ENCODE measurements at places on chromosomes 2 and 18.
A peak's percentile ranks its signal among the peaks of the same experiment; 100 is the strongest.

- DNase-seq = no peak
These were observed 25.2 kb downstream of the ANKRD44 start for GRCh38 chr2:197285361-197285760.

DNA sequence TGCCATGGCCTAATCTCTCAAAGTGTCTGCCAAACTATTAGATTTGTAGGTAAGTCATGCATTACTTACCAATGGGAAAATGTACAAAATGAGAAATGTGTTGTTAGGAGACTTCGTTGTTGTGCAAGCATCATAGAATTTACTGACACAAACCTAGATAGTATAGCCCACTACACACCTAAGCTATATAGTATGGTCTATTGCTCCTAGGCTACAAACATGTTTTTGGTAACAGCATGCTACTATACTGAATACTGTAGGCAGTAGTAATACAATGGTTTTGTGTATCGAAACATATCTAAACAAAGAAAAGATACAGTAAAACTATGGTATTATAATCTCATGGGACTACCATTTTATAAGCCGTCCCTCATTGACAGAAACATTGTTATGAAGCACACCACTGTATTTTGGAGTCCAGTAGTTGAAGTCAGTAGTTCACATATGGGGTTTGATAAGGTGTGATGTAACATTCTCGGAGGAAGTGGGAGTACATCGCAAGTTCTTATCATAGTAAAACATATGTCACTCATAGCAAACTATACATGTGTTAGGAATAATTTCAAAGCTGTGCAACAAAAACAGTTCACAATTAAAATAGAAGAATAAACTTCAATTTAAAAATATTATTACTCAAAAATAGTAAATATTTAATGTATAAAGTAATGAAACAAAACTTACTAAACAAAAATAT lies 12.0 kb upstream of the GTF2A1L start:
- no peak for DNase-seq

GRCh38 chr18:79875531-79875919 lies 75.9 kb downstream of the SLC66A2 start:
- DNase-seq = no peak

GRCh38 chr2:8986327-8986976 lies 17.0 kb downstream of the MBOAT2 start:
- no peak for DNase-seq

DNA sequence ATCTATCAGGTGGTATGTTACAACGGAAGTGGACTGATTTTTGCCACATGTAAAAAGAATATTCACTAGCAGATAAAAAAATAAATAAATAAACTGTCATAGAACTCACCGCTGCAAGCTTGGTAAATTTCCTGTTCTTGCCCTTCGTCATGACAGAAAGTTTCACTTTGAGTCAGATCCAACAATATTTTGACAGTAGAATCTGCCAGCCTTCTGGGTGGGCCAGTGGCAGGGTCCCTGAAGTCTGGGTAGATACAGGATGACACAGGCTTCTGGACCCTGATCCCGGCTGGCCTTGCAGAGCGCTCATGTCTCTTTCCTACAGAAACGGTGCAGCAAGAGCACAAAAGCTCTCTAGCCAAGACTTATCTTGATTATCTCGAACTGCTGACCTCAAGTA lies 97.8 kb upstream of the PMAIP1 start:
- DNase-seq = no peak

GRCh38 chr2:37378411-37378810 lies 34.0 kb downstream of the QPCT start:
- no peak for DNase-seq

GRCh38 chr2:137838255-137839092 lies 125.8 kb upstream of the HNMT start:
- DNase-seq = no peak

DNA sequence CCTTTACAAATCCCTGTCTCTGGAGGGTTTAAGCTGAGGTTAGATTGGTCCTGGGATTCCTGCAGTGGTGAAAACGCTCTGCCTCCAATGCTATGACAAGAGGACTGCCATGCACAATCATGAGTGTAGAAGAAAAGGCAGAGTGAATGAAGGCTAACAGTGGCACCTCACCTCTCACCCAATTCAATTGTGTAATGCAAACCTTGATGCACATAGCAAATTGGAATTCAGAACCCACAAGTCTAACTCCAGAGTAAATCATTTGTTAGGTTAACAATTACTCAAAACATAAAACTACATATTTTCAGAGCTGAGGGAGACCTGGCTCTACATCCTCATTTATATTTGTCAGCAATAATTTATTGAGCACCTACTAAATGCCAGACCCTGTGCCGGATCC lies 1.8 kb downstream of the TGFBRAP1 start:
- no peak for DNase-seq

DNA sequence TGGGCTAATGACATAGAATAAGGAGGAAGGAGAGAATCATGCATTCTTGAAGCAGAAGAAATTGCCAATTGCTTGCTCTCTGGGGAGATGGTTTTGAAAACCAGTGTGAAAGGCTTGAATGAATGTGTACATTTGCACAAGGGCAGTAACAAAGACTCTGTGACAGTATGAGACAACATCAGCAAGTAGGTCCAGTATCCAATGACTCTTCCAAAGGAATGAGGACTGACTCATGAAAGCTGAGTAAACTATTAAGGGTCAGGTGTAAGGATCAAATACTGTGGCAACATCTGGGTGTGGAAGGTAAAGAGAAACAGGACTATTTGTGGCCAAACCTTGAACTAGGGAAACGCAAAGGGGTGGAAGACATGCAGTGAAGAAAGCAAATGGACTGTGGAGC lies 886.0 kb upstream of the CHAC2 start:
- no peak for DNase-seq

GRCh38 chr2:42827647-42828486 lies 35.5 kb upstream of the HAAO start:
- DNase-seq = peak; percentile 89

GRCh38 chr2:181036848-181037603 lies 56.6 kb downstream of the UBE2E3 start:
- no peak for DNase-seq

- no peak for DNase-seq
These were observed 41.5 kb upstream of the MC4R start for GRCh38 chr18:60413944-60414547.

DNA sequence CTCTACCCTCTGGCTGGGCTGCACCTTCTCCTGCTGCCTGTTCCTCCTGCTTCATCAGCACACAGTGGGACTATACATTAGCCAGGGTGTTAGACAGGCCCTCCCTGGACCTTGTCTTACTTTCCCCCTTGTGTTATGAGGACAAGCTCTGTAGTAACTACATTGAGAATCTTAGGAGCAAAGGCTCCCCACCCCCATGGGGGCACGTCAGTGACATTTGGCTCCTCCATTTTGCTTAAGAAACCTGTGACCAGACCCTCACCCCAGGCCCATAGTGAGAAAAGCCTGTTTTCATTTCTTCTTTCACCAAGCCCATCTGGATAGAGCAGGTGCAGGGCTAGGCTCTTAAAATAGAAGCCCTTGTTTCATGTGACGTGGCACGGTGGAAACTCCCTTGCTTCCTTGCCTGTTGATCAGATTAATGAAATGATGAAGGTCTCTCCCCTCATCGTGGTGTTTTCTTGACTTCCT lies 146.7 kb downstream of the RPIA start:
- DNase-seq = no peak

- DNase-seq = no peak
These were observed 229.0 kb downstream of the AGAP1 start for GRCh38 chr2:235722869-235723268.

DNA sequence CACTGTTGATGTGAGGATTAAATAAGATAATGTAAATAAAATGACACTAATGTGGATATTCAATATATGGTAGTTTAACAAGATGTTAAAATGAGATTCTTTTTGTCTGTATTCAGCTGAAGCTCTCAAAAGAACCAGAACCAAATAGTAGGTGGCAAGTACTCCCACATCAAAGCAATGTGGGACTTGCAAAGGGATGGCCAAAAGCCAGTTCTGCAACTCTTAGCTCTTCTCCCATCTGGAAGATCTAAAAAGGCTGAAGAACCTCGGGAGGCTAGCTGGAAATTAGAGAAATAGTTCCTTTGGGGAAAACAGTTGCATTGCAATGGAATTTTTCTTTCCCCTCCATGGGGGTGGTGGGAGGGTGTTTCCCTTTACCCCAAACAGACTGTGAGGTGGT lies 48.7 kb downstream of the FBXO48 start:
- no peak for DNase-seq

GRCh38 chr2:14712111-14712510 lies 79.6 kb downstream of the LRATD1 start:
- no peak for DNase-seq

GRCh38 chr18:27473318-27473717 lies 288.2 kb upstream of the CHST9 start:
- no peak for DNase-seq

DNA sequence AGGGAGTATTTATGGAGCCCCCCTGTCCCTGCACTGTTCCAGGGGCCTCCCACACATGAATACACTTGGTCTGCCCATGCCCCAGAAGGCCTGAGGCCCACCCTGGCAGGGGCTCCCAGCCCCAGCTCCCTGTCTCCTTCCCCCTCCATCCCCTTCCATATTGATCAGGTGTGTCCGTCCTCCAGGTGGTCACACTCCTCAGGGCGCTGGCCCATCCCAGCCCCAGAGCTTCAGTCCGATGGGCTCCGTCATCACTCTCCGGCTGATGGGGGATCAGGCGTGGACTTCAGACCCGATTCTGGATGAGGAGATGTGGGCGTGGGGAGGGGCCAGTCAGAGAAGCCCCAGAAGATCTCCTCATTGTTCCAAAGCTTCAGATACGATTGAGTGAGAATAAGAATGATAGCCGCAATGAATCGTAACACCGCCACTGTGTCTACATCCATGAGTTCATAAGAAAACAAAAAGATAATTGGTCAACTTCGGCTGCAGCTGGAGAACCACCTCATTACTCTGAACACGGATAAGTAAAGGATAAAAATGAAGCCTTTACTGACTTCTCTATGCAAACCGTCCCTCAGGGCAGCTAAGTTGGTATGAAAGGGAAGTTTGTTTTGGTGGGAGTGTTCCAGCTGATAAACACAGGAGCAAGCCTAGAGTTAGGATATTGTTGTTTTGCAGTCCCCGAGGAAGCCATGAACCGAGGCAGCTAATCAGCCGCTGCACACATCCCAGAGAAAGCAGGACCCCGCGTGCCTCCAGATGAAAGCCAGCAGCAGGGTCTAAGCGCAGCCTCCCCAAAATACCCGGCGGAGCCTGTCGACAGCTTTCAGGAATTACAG lies 279.5 kb downstream of the NDUFA10 start:
- DNase-seq = no peak

GRCh38 chr18:47953471-47953931 lies 23.0 kb upstream of the SMAD2 start:
- DNase-seq = peak; percentile 41

GRCh38 chr2:169717691-169718063 lies 16.0 kb upstream of the KLHL23 start:
- no peak for DNase-seq

DNA sequence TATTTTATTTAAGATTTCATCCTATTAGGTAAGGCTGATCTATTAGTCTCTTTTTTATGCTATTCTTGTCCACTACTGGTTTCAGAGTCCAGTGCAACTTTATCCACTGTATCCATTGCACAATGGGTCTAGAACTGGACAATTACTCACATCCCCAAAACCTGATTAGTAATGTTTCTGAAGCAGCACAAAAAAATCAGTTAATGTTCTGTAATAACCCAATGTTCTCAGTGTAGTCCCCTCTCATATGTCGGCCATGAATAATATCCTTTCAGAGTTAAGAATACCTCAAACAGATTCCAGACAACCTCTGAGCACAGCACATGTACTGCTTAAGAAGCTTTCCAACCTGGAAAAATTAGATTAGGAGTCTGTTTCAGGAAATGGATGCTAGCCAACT lies 29.7 kb downstream of the MGAT4A start:
- DNase-seq = no peak

DNA sequence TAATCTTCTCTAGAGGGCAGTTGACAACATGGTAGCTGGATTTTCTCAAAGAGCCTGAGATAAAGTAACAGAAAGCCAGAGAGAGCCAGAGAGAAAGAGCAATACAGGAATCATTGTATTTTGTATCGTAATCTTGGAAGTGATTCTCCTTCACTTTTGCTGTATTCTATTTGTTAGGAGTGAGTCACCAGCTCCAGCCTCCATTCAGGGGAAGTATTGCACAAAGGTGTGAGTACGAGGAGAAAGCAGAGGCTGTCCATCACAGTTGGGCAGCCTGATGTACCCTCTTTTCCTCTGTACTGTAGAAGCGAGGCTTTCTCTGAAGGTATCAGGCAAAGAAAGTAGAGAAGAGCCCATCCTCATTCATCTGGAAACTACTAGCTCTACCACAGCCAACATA lies 176.8 kb downstream of the KCNS3 start:
- DNase-seq = no peak

- no peak for DNase-seq
These were observed 133.7 kb downstream of the COL6A3 start for GRCh38 chr2:237280229-237280628.
